NCI-H1436 treated with DMSO at 0.1 percent for 48 hours (cell line): ENCODE measurements at places on chromosomes 6 and 20.

- no peak for DNase-seq
Measured at GRCh38 chr6:95249175-95249574, 328.2 kb upstream of the MANEA start.

- DNase-seq, result no peak
Measured at GRCh38 chr6:40376113-40376650, 211.0 kb downstream of the LRFN2 start.

DNA sequence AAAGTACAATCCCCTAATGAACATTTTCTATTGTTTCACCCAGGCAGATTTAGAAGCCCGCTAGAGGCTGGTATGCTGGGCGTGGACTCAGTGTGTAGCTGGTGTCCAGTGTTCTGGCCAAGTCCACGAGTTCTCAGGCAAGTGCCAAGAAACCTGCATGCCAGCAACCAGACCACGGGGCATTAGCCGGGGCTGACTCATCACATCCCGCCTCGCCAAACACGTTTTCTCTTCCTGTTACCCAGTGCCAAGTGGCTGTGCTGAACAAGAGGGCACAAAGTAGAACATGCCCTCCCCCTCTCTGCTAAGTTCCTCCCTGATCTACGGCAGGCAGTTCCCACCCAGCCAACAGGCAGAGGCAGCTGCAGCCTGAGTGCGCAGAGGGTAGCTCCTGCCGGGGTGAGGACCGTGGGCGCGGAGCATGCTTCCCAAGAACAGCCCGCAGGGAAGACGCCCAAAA, 29.6 kb downstream of the RAMACL start:
- DNase-seq, result no peak

- no peak for DNase-seq
Measured at GRCh38 chr6:52423971-52424381, 3.8 kb downstream of the EFHC1 start.

DNA sequence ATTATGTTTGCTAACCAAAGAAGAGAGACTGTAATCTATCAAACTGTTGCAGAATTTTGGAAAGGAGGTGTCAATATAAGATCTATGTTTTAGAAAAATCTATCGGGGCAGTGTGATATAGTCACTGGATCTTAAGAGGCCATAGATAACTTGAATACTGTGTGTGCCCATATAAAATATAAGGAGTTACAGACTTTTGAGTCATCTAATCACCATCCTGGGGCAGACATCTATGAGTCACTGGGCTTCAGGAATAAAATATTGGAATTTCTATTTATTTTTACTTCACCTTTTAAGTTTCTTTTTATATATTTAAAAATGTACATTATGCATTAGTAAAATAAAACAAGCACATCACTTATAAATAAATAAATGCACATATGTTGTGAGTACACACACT, 509.3 kb upstream of the MAN1A1 start:
- DNase-seq, result no peak
